ENCODE measurements at places on chromosomes 12 and 14.

GRCh38 chr14:67357186-67357968 lies 2.2 kb downstream of the ATP6V1D start:
- DNase-seq: no peak

- no peak for DNase-seq
Measured at GRCh38 chr12:58252914-58253313, 311.5 kb downstream of the ATP23 start.

DNA sequence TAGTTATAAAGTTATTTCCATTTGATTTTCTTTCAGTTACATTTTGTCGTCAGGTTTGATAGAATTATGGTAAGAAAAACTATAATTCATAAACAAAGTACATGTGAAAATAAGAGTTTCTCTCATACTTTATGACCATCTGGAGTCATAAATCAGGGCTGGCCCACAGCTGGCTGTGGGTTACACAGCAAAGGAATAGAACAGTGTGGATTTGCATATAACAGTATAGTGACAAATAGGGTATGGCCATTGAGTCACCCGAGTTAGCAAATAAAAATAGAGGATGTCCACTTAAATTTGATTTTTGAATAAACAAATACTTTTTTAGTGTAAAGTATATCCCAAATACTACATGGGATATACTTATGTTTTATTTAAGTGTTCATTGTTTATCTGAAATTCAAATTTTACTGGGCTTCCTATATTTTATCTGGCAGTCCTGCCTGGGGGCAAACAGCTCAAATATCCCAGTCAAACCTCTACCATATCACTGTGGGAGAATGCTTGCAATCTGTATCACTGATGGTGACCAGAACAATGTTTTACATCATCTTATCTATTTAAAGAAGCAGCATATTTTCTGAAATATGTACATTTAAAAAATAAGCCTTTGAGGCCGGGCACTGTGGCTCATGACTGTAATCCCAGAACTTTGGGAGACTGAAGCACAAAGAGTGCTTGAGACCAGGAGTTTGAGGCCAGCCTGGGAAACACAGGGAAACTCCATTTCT lies 65.5 kb downstream of the KSR2 start:
- DNase-seq: no peak

DNA sequence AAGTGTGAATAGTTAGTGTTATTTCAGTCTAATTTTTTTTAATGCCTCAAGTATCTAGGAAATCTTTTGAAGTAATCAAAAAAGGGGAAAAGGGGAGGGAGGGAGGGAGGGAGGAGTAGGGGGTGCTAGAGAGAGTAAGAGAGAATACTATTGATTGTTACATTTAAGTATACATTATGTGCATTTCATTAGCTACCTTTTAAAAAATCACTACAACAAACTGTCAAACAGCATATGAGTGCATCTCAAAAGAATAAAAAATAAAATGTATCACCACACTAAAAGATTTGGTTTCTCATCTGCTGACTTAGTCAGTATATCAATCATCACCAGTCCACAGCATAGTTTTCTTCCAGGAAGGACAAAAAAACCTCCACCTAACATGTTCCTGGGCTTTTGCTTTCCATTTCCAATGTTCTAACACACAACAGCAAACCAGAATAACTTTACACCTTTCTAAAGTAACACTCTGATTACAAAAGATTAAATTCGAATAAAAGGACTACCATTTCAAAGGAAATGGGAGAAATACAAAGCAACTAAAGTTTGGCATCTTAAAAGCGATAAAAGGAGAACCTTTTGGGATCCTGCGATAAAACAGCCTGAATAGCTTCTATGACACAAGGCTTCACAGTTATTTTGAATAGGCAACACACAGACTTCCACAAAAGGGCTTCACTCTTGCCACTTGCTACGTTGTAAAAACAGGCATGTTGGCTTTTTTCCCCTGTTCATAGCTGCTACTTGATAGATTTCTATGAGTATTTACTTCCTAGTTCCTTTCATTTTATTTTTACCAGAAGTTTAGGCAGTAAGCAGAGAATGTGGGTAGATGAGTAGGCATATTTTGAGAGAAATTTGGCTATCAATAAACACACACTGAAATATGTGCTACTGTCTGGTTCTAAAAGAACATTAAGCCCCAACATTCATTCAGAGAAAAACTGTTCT lies 160.9 kb downstream of the EPS8 start:
- DNase-seq: no peak

- no peak for DNase-seq
Measured at GRCh38 chr12:105933671-105934665, 204.8 kb downstream of the NUAK1 start.

- no peak for DNase-seq
Measured at GRCh38 chr14:66514213-66514612, 6.3 kb downstream of the GPHN start.

- DNase-seq: no peak
Measured at GRCh38 chr12:120247183-120247582, 18.3 kb downstream of the PXN start.

DNA sequence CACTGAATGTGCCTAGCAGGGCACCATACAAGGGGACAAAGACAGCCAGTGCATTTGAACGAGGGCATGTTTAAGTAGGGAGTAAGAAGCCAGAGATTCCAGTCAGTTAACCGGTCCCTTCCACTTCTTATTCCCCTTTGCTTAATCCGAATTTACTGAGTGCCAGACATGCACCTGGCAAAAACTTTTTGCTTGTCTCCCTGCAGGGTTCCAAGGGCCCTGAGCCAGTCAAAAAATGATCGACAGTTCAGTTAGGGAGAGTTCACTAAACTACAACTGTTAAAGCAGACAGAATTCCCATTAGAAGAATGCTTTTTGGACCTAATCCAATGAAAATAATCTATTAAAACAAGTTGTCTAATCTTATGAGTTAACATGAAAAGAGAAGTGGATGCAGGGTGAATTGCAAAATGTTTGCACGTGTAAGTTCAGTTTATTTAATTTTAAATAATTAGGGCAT lies 193.8 kb downstream of the TMTC2 start:
- DNase-seq: no peak

DNA sequence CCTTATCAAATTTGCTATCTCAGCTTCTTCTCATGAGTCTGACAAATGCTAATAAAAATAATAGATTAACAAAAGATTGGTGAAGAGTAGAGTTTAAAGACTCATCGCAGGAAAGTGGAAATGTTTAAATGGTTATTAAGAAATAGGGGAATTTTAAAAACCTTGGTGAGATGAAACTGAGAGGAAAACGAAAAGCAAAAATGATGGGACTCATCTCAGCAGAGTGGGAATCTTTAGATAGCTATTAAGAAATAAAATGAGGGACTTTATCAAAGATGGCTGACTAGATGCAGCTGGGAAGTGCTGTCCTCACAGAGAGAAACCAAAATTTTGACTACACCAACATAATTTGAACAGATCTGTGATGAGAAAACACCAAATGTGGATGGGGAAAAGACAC lies 79.2 kb upstream of the CD163 start:
- no peak for DNase-seq

DNA sequence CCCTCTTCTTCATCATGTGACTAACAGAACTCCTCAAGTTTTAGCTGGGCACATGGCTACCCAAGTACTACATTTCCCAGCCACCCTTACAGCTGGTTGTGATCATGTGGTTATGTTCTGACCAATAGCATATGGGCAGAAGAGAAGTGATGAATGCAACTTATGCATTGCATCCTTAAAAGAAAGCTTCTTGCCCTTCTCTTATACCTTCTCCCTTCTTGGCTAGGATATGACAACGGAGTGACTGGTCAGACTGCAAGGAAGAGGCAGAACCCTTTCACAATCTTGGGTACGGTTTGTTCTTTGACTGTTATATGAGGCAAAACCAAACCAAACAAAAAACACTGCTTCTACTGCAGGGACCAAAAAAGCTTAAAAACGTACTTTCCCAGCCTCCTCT lies 66.5 kb upstream of the MAX start:
- DNase-seq: no peak

DNA sequence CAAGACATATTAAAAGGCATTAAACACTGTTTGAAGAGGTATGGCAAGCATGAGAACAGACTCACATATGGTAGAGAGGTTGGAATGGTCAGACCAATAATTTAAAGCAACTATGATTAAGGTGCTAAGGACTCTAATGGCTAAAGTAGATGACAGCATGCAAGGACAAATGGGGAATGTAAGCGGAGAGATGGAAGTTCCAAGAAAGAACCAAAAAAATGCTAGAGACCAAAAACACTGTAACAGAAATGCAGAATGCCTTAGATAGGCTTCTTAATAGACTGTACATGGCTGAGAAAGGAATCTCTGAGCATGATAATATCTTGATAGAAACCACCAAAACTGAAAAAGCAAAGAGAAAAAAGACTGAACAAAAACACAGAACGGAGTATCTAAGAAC lies 77.4 kb downstream of the RIN3 start:
- DNase-seq: no peak

- DNase-seq: no peak
Measured at GRCh38 chr14:68896132-68896531, 83.0 kb downstream of the ACTN1 start.

GRCh38 chr12:25501549-25501948 lies 51.5 kb downstream of the LMNTD1 start:
- no peak for DNase-seq

DNA sequence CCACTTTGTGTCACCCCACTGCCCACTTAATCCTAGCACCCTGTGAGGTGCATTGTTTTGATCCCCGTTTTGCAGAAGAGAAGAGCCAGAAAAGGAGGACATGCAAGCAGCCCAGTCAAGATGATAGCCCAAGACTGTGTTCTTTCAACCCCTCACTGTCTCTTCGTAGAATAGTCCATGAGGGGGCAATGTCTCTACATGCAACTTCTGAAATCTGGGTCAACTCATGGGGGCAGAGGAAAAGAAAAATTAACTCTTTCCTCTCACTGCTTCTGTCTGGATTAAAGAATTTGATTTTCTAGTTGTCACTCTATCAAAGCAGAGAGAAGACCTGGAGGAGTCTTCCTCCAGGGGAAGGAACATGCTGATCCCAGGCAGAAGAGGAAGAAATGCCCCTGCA lies 229.6 kb upstream of the NOS1 start:
- DNase-seq: no peak

- no peak for DNase-seq
Measured at GRCh38 chr12:56676851-56677580, 11.1 kb downstream of the PTGES3 start.

DNA sequence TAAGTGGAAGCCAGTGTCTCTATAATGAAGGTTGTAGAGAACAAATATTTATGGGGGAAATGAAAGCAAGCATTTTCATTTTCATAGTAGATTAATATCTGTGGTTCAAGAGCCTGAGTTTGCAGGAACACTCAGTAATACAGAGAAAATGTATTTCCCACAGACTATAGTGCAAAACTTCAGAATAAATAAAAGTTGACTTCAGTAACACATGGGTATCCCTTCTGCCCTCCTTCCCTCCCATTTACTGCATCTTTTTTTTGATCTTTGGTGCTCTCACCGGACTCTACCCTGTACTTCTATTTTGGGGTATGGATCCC lies 75.3 kb upstream of the AMN1 start:
- DNase-seq: no peak
